Stimulated activated CD8-positive, alpha-beta memory T cell treated with anti-CD3 and anti-CD28 coated beads, Interleukin-4, amount 100 ng/mL, for 4 hours (primary cell): ENCODE measurements at places on chromosomes 2 and 18.

DNA sequence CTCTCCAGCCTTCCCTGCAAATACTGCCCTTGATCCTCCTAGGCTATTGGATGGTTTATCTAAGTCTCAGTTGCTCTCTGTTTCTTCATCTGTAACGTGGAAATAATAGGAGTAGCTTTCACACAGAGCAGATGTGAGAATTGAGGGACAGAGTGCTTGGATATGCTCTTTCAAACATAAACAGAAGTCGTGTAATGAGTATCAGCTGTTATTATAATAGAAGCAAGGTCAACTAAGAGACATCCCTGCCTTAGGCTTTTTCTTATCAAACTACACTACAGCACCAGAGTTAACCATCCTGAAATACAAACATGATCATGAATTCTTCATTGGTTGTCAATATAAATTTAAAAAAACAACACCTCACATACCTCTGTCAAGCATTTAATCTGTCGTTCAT lies 138.2 kb downstream of the DOK6 start:
- no peak for DNase-seq

- DNase-seq: no peak
Observed at GRCh38 chr2:133821107-133821760, 253.0 kb upstream of the NCKAP5 start.

DNA sequence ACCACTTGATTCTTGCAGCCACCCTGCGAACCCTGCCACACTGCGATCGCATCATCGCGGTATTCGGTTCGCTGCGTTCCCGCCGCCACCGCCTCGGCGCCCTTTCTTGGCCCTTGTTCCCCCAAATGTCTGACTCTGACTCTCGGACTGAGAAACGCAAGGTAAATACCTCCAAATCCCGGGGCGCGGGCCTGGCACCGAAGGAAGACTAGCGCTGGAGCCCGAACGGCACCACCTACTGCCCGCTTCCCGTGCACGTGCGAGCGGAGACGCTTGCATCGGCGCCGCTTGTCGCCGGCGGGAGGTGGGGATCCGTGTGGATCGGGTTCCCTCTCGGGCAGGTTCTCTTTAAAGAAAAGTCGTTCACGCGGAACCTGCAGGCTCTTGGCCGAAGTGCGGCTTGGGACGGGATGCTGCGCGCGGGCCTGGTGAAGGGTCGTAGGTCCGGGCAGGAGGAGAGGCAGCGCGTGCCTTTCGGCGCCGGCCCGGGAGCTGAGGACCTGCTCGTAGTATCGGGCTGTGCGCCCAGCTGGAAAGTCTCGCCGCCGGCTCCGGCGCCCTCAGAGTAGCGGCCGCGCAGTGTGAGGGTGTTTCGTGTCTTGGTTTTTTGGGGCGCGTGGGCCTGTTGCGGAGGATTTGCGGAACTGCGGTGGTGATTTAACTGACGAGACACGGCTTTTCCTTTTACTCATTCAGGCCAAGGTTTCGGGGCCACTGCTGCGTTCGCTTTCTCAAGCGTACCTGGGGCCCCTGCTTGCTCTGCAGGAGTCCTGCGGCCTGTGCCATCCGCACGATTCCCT lies 514 bp downstream of the BCL2L11 start:
- DNase-seq: no peak

- DNase-seq: no peak
Observed at GRCh38 chr18:33404244-33404873, 36.2 kb downstream of the CCDC178 start.

GRCh38 chr18:54684784-54685183 lies 93.7 kb downstream of the DYNAP start:
- no peak for DNase-seq

GRCh38 chr2:226873051-226873620 lies 37.3 kb downstream of the RHBDD1 start:
- DNase-seq: no peak

- DNase-seq: no peak
Observed at GRCh38 chr2:170610615-170611014, 104.5 kb upstream of the SP5 start.

GRCh38 chr2:46497766-46498165 lies 18.4 kb downstream of the TMEM247 start:
- DNase-seq: no peak
